SK-MEL-5 (cell line): ENCODE measurements at places on chromosomes 12 and 14.

- no peak for DNase-seq
Observed at GRCh38 chr12:89537389-89537788, 11.5 kb upstream of the POC1B start.

GRCh38 chr14:67952786-67953185 lies 133.2 kb downstream of the RAD51B start:
- DNase-seq: no peak

DNA sequence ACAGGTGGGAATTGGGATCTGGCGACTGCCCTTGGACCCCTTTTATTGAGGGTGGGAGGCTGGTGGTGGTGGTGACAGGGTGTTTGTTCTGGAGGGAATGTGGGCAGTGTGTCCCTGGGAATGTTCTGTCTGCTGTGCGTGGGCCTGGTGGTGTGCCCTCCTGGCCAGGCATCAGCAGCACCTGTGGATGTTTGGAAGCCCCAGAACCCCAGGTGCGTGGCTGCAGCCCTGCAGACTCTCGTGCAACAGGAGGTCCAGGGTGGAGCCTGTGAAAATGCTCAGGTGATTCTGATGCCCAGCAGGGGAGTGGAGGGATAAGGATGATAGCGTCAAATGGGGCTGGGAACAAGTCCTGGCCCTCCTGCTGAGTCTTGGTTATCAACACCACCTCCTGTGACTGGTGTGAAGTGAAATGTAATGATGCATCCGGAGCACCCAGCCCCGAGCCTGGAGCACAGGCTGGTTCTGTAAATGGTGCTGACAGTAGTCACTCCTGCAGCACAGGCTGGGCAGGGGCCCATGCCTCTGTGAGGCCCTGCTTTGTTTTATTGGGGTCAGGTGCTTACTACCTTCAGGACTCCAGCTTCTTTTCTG lies 176.6 kb downstream of the TSPAN9 start:
- no peak for DNase-seq

DNA sequence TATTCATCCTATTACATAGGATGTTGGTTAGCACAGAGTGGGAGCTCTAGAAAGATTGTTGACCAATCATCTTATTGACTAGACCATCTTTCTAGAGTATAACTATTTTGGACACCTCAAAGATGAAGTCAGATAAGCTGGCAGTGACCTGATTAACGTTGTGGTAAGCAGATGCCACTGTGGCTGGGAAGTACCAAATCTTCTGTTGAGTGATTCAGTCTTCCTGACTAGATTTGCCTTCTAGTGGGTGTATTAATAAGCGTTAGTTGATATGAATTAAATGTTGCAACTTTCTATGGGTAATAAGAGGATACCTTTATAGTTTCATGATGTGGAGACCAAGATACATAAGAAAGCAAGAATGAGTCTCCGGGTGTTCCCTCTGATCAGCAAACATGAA lies 51.2 kb upstream of the HELB start:
- no peak for DNase-seq

DNA sequence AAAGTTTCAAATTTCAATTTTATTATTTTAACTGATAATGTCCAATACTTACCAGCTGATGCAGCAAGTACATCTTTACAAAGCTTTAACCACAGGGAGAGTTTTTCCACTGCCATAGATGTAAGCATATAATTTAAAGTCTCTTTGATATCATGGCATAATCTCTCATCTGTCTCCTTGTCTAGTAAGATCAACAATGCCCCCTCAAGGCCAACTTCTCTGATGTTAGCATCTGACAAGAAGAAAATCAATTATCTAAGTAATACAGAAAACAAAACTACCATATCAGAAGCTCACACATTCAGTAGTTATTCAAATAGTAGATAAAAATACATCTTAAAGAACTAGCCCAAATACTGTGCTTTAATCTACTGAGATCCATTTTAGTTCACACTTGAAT lies 94.2 kb downstream of the HEATR5A start:
- DNase-seq: peak; percentile 35

DNA sequence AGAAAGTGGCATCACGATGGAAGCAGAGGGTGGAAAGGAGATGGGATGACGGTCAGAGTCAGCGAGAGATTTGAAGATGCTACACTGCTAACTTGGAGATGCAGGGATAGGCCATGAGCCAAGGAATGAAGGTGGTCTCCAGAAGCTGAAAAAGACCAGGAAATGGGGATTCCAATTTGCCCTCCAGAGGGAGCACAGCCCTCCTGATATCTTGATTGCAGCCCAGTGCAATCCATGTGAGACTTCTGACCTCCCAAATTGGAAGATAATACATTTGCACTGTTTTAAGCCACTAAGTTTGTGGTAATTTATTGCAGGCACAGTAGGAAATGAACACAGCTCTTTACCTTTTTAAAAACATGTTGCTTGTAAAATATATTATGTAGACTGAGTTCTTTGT lies 549.5 kb downstream of the VRK1 start:
- no peak for DNase-seq

GRCh38 chr12:38163442-38163801 lies 153.2 kb upstream of the ALG10B start:
- no peak for DNase-seq

DNA sequence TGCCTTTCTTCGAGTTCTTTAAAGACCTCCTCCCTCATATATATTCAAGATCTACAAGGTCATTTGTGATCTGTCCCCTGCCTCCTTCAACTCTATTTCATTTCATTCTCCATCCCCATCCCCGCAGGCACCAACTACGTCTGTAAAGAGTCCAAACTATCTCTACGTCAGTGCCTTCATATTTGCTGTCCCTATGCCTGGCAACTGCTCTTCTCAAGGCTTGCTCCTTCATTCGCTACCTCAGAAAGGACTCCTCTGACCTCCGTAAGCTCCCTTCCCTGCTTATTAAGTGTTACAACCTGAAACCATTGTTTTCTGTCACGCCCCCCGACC lies 650 bp downstream of the LLPH start:
- peak; percentile 20 for DNase-seq

DNA sequence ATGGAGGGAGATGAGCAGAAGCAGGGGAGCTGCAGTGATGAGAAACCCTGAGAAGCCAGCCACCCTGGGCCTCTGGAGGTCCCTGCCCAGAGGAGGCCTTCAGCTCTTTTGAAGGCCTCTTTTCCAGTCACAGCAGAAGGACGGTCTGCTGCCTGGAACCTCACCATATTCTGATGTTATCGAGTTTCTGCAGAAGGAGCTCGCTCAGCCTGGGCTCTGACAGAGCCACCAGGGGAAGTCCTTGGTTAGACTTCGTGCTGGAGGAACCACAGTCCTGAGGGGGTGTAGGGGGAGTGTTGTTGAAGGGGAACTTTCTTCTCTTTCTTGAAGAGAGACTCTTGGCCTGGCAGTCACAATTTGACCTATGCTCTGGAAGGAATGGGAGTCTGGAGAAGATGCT lies 25.1 kb upstream of the BATF start:
- DNase-seq: no peak

DNA sequence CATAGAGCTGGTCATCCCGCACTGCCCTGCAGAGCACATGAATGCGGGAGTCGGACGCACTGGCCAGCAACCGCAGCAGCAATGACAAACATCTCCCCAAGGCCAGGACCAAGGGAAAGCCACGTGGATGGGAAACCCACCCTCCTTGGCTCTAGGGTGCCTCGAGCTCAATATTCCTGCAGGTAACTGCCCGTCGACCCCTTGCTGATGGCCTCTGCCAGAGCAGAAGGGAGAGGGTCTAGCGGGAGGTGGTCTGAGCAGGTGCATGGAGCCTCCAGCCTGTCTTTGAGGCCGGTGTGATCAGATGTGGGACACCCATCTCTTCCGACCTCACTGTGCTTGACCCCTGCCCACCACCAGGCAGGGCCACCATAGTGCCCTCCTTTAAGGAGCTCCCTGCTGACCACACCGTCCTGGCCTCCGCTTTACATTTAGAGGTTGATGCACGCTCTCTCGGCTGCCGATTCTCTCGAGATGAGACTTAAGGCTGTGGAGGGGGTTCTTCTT lies 89.7 kb downstream of the PIWIL1 start:
- no peak for DNase-seq

DNA sequence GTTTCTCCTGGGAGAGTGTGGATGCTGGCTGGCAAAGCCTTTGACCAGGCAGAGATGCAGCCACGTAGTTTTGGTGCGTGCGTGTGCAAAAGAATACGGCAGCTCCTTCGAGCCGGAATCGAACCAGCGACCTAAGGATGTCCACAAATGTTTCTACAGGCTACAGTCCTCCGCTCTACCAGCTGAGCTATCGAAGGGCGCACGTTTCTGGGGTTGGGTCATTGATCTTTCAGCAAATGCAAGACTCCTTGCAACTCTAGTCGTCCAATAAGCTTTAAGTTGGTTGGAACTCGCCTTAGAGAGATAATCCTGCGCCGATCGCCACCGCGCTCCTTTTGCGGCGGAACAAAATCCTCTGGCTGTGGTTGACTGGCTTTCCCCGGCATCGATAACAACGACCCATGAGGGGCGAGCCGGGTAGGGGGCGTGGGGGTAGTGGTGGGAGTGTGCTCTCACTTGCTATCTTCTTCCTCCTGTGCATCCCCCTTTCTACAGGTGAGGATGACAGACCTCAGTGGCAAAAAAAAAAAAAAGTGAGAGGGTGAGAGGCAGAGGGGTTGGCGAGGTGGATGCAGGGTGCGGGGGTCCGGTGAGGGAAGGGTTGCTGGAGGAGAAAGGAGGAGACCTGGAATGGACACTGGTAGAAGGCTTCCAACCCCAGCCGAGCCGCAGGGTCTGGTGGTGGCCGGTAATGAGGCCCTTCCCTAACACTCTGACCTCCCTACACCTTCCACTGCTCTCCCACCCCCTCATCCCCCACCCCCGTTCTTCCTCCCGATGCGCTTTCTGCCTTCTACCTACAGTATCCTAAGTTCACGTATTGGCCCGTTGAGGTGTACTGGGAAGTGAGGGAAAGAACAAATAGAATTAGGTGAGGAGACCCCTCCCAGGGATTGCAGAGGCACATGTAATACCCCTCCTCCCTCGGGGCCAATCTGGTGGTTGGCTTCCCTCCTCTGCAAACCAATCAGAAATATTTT lies 11.8 kb upstream of the OR6S1 start:
- DNase-seq: peak; percentile 91

DNA sequence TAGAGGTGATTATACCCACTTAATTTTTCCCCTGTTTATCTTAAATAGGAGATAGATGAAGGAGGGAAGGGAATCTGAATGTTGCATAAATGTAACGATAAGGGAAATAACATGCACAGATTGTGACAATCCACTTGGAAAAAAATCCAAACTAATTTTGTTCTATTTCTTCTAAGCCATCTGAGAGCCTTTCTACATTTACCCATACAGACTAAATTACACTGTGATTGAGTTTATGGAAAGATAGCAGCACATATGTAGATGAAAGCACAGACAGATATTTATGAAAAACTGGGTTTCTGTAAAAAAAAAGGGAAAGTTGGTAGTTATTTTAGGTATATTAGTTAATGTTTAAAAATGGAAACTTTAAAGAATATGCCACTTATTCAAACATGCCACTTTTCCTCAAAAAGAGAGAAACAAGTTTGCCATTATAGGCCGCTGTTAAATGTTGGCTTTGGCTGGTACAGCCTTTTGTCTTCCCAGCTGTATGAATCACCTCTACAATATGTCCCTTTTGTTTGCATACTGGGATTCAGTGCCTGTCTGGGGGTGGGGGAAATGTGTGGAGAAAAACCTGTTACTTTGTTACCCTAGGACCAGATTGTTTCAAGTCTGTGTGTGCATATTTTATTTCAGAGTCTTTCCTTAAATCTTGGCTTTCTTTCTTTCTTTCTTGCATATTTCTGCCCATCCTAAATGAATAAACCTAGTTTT lies 470.2 kb upstream of the LMO3 start:
- DNase-seq: no peak

GRCh38 chr12:32874975-32875374 lies 21.6 kb downstream of the PKP2 start:
- DNase-seq: no peak

GRCh38 chr12:131959641-131960589 lies 10.2 kb downstream of the EP400 start:
- no peak for DNase-seq

DNA sequence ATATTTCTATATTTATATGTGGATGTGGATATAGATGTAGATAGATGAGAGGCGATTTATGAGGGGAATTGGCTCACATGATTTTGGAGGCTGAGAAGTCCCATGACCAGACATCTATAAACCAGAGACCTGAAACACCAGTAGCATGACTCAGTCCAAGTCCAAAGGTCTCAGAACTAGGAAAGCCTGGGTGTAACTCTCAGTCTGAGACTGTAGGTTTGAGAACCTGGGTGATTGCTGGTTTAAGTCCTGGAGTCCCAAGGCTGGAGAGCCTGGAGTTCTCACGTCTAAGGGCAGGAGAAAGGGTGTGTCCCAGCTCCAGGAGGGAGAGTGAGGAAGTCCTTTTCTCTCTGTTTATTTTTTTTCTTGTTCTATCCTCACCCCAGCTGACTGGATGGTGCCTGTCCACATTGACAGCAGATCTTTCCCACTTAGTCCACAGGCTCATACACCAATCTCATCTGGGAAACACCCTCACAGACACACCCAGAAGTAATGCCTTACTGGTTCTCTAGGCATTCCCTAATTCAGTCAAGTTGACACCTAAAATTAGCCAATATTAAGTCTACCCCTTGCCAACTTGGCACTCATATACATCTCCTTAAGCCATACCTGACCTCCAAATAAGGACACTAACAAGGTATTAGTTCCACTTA lies 45.4 kb downstream of the EMP1 start:
- peak; percentile 34 for DNase-seq

DNA sequence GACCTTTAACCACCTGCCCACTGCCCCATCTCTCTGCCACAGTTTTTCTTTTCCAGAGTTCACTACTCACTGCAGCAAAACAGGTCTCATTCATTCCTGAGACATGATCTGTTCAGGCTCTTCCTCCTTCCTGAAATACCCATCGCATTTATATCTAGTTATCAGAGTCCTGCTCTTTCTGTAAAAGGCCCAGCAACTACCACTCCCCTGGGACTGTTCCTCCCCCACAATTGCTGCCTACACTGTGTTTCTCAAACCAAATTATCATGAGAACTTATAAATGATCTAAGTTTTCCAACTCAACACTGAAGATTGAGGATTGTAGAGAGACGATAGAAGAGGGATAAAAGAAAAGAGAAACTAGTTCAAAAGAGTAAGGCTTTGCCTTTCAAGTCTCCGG lies 40.8 kb upstream of the EPS8 start:
- DNase-seq: no peak

DNA sequence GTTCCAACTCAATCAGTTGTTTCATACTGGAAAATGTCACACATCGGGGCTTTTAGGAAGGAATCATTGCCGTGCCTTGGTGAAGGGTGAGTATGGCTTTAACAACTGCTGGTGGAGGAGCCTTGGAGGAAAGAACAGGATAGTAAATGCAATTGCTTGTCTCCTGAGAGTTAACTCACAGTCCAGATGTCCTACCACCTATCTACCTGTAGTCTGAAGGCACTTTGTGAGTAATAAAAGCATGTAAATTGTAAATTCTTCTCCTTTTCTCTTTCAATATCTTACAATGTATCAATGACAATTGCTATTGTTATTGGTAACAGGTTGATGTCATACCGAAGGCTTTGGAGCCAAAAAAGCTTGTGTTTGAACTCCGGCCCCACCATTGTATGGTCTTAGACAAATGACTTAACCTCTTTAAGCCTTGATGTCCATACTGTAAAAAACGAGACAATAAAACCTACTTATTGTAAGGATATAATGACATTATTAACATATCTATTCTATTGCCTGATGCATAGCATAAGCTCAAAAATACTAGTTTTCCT lies 397.4 kb downstream of the ADAMTS20 start:
- DNase-seq: no peak
